ENCODE measurements at places on chromosomes 12 and 14. TPM values are rescaled to one million over a fixed set of nuclear protein-coding genes. Genes with fewer than 3 reads are reported as not detected.

HCAR2 gene
- total RNA-seq, result not detected

DNA sequence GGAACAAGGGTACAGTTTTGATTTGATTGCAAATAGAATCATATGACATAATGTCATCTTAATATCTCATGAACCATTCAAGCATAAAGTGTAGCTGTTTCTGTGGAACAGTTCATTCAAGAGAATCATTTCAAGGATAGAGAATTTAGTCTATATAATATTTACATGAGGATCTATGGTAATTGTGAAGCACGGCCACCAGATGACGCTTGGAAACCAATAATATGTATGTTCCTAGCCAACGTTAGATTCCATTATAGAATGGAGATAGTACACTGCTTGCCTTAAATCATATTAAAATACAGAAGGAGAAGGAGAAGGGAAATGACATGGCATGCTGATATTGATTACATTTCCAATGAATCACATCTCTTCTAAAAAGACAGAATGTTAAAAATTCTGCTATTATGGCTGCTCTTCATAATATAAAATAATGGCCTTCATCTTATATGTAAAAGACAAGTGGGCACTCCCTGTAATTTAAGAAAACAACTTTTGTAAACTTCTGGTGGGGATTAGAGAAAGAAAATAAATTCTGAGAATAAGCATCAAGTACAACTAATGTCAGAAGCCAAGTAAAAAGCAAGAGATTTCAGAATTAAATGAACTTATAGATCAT, 351.0 kb downstream of the NAV3 start:
- no peak overlapping the region for H3K27ac ChIP-seq
- H3K27me3 ChIP-seq, result no peaks in the 10 kb centered on the region
- peaks cover 7% of the 10 kb centered on the region for H3K4me1 ChIP-seq
- no peak overlapping the region for H3K4me3 ChIP-seq
- DNase-seq, result peak; percentile 52
- no peaks in the 10 kb centered on the region for H3K36me3 ChIP-seq

SMIM41 gene
- total RNA-seq, result not detected

GRCh38 chr12:116508145-116509121, 50.7 kb upstream of the MAP1LC3B2 start:
- peaks cover 4% of the 10 kb centered on the region for H3K4me1 ChIP-seq
- no peak overlapping the region for H3K27ac ChIP-seq
- no peaks in the 10 kb centered on the region for H3K27me3 ChIP-seq

EFS gene
- not detected for total RNA-seq

PIWIL1 gene
- not detected for total RNA-seq

- no peaks in the 10 kb centered on the region for H3K4me1 ChIP-seq
- H3K36me3 ChIP-seq, result no peaks in the 10 kb centered on the region
- DNase-seq, result no peak
- no peak overlapping the region for H3K27ac ChIP-seq
- peaks cover 28% of the 10 kb centered on the region for H3K27me3 ChIP-seq
- H3K4me3 ChIP-seq, result no peak overlapping the region
Measured at GRCh38 chr12:72273499-72273837, 1.3 kb downstream of the TRHDE start.

DNA sequence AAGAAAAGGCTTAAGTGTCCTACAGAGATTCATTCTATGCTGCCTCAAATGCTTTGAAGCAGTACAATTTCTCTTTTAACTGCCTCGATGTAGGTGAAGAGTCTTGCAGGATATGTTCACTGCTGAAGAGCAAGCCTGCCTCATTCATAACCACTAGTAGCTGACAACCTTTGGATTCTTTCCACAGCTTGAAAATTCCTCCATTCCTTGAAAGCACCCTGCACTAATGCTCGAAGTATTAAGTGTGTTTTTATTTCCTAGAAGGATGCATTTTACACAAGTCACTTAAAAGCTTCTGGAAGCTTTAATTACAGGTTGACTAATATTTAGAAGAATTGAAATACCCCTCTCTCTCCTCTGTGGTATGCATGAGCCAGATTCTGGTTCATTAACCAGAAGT, 429.4 kb downstream of the DIO2 start:
- no peak overlapping the region for H3K27ac ChIP-seq
- H3K27me3 ChIP-seq, result no peaks in the 10 kb centered on the region
- H3K4me1 ChIP-seq, result no peaks in the 10 kb centered on the region
- DNase-seq, result no peak

DNA sequence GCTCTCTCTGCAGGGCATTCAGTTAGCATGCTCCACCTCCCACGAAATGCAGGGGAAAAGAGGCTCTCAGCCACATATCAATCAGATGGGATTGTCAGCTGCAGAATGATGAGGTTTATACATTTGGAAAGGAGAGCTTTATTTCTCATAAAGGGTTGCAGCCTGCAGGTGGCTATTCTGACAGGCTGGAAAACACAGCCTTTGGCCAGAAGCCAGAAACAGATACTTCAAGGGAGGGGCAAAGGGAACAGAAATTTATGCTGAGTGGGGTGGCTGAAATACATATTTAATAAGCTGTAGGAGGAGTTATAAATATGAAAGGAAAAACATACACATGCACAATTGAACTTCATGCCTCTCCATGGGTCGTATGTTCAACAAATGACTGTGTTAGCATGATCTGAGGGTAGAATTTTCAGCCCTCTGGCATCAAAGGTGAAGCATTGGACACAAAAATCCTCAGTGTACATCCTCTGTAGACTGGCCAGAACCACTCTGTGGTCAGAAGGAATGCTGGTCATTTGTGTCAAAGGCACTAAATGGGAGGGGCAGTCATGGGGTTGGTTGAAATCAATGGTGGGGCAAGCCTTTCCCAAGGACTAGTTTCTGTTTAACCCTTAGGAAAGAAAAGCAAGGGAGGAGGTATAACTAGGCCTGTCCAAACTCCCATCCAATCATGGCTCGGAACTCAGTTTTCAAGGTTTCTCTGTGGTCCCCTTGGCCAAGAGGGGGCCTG, 62.4 kb downstream of the TMX1 start:
- peak; percentile 18 for DNase-seq
- no peak overlapping the region for H3K27ac ChIP-seq
- peaks cover 28% of the 10 kb centered on the region for H3K4me1 ChIP-seq

DNA sequence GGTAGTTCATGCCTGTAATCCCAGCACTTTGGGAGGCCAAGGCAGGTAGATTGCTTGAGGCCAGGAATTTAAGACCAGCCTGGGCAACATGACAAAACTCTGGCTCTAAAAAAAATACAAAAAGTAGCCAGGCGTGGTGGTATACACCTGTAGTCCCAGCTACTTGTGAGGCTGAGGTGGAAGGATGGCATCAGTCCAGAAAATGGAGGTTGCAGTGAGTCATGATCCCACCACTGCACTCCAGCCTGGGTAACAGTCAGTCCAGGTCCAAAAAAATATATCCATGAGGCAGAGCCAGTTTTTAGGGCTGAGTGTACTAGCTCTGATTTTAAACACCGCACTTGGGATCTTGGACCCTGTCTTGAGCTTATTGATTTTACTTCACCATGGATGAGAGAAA, 30.6 kb upstream of the FICD start:
- H3K4me1 ChIP-seq, result peaks cover 14% of the 10 kb centered on the region
- H3K36me3 ChIP-seq, result no peaks in the 10 kb centered on the region
- no peak overlapping the region for H3K4me3 ChIP-seq
- peak; percentile 45 for DNase-seq

SOS2 gene
- total RNA-seq, result 19.0 TPM

DNA sequence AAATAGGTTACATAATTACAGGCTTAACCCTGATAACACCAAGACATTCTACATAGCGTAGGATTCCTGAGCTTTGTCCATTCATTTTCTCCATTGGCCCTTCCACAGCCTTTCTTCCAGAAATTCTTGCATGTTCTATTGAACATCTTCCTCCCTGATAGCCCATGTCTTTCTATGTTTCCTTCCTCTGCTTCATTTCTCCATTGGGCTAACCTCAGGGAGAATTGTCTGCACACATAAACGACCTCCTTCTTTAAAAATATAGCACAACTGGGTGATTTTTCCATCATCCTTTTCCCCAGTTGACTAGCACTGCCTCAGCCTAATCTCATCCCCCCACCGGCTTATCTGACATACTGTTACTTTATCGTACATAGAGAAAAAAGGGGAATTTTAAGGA, 11.2 kb downstream of the DIO2 start:
- H3K4me1 ChIP-seq, result no peaks in the 10 kb centered on the region
- H3K4me3 ChIP-seq, result no peak overlapping the region
- no peaks in the 10 kb centered on the region for H3K27me3 ChIP-seq
- H3K27ac ChIP-seq, result no peak overlapping the region

DNA sequence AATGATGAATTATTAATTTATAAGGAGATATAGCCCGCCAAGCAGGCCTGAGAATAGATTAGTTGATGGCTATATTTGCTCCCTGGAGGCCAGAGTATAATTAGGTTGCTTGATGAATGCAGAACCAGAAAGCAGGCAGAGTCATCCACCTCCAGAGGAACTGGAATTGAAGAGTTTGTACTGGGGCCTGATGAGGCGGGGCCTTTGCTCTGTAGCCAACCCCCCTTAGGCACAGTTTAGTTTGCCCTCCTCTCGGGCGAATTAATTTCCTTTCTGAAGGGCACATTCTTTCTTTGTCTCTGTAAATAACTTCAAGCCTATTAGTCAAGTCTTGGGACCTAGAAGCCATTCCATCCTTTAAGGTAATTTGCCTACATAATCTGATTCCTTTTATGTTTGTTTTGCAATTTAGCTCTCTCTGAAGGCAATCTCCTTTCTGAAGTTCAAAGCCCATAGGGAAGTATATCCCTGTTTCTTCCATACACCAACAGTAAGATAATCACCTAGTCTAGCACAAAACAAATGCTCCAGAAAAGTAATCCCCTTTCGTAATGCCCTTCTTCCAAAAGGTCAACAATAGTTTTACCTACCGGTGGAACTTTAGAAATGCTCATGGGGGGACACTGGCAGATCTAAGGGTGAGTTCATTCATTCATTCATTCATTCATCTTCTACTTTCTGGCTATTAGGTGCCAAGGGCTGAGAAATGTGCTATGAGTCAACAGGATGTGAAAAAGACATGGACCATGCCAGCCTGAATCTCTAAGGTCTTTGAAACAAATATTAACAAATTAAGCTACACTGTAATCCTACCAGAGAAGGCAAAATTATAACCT, 84.8 kb upstream of the NUDT4 start:
- no peak for DNase-seq
- H3K27me3 ChIP-seq, result no peaks in the 10 kb centered on the region
- H3K27ac ChIP-seq, result no peak overlapping the region
- H3K4me3 ChIP-seq, result no peak overlapping the region
- H3K4me1 ChIP-seq, result no peaks in the 10 kb centered on the region

GRCh38 chr14:70697701-70698100, 56.0 kb downstream of the TTC9 start:
- no peaks in the 10 kb centered on the region for H3K36me3 ChIP-seq
- H3K4me3 ChIP-seq, result no peak overlapping the region
- H3K27ac ChIP-seq, result peak overlapping the region; percentile 65
- DNase-seq, result peak; percentile 26
- no peaks in the 10 kb centered on the region for H3K27me3 ChIP-seq

- H3K36me3 ChIP-seq, result peaks cover 47% of the 10 kb centered on the region
- H3K4me1 ChIP-seq, result no peaks in the 10 kb centered on the region
- no peaks in the 10 kb centered on the region for H3K27me3 ChIP-seq
- no peak overlapping the region for H3K4me3 ChIP-seq
- no peak for DNase-seq
- no peak overlapping the region for H3K27ac ChIP-seq
Measured at GRCh38 chr14:67762051-67762450, 54.3 kb downstream of the ZFYVE26 start.

- peak overlapping the region; percentile 23 for H3K27ac ChIP-seq
- no peaks in the 10 kb centered on the region for H3K4me1 ChIP-seq
- H3K36me3 ChIP-seq, result no peaks in the 10 kb centered on the region
Measured at GRCh38 chr12:95574799-95575452, 23.6 kb upstream of the USP44 start.

- no peak overlapping the region for H3K27ac ChIP-seq
- H3K4me1 ChIP-seq, result no peaks in the 10 kb centered on the region
- H3K36me3 ChIP-seq, result peaks cover 43% of the 10 kb centered on the region
- no peaks in the 10 kb centered on the region for H3K27me3 ChIP-seq
- H3K4me3 ChIP-seq, result no peak overlapping the region
- DNase-seq, result peak; percentile 59
Measured at GRCh38 chr12:3034067-3034750, 43.0 kb upstream of the TSPAN9 start.

DNA sequence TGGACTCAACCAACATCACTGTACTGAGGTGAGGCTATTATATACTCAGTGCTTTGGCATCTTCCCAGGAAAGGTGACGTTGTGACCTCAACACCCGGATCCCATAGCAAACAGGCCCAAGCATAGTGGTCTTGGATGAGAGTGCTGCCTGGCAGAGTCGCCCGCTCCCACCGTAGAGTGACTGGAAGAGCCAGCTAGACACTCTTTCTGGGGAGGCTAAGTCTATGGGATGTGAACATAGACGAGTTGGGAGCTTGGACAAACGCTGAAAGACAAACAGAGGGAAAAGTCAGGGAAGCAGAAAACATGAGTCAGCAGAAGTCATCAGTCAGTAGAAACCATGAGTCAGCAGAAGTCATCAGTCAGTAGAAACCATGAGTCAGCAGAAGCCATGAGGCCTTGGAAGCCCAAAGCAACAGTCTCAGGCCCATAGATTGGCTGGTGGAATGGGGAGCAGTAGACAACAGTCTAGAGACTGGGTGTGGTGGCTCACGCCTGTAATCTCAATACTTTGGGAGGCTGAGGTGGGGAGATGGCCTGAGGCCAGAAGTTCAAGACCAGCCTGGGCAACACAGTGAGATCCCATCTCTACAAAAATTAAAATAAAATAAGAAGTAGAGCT, 66.4 kb upstream of the MAP1LC3B2 start:
- DNase-seq, result peak; percentile 82
- H3K4me1 ChIP-seq, result peaks cover 12% of the 10 kb centered on the region
- no peak overlapping the region for H3K27ac ChIP-seq
- H3K4me3 ChIP-seq, result no peak overlapping the region
- H3K36me3 ChIP-seq, result no peaks in the 10 kb centered on the region
- no peaks in the 10 kb centered on the region for H3K27me3 ChIP-seq

LRRC43 gene
- total RNA-seq, result not detected

DNA sequence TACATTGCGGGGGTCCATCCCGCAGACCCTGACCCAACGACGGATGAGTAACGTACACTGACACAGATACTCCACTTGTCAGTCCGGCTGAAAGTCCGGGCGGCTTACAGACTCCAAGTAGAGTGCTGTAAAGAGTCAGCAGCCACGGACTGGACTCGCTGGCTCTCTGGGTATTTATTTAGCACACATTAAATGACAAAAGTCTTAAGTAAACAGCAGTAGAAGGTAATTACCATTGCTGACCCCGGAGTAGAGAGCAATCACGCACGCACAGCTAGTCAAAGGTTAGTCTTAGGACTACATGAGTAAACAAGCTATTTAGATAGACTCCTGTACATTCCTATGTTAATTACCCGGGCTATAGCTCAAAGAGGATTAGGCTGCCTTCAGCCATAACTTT, 780.9 kb downstream of the RPS29 start:
- peaks cover 6% of the 10 kb centered on the region for H3K4me1 ChIP-seq
- no peak overlapping the region for H3K4me3 ChIP-seq
- no peak overlapping the region for H3K27ac ChIP-seq
- DNase-seq, result no peak
- no peaks in the 10 kb centered on the region for H3K36me3 ChIP-seq

CELA1 gene
- not detected for total RNA-seq

DNA sequence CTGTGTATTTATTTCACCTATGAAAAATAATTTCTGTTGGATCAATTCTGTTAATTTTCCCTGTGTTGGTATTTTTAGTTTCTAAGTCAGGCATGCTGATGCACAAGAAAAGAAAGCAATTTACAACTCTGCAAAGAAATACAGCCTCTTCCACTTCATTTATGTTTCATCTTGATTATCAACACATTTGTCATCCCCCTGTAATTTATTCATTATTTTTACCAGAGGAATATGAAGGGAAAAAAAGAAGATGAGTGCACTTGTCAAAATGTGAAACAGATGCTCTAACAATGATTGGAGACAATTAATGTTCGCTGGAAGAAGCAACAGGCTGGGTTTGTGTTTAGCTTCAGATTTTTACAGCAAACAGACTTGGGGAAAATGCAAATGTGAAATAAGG, 958.5 kb upstream of the SEL1L start:
- no peaks in the 10 kb centered on the region for H3K36me3 ChIP-seq
- no peaks in the 10 kb centered on the region for H3K4me1 ChIP-seq
- H3K27me3 ChIP-seq, result no peaks in the 10 kb centered on the region

Measured in MCF 10A (cell line).